ENCODE measurements at places on chromosomes 12 and 14.

DNA sequence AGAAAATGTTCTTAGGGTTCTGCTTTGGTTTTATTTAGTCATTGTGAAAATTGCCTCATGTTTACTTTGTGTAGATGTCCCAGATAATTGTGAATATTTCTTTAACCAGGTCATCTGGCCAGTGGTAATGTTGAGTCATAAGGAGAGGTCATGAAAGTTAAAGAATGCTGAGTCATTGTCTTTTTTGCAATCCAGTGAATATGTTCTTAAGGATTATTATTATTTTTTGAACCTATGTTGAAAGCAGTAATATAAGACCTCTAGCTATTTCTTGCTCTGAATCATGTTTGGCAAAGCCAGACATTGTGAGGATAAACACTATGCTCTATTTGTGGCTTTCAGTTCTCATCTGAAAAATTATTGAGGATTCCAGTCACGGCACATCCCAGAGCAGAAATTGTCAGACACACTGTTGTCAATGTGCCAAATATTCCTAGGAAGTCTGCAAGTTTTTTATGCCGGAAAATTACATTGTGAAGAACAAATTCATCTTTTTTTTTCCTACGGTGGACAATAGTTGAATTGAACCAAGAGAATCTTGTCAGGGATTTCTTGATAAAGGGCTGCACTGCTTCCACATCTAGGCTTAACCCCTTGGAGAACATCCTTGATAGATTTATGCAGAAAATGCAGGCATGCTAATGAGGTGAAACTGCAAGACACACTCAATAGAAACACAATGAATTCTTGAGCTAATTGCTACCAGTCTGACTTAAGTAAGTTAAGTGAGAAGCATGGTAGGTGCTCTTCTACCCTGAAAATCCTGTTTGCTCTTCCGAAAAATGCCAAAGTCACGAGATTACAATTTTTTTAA lies 369.6 kb downstream of the ATP23 start:
- DNase-seq, result no peak

DNA sequence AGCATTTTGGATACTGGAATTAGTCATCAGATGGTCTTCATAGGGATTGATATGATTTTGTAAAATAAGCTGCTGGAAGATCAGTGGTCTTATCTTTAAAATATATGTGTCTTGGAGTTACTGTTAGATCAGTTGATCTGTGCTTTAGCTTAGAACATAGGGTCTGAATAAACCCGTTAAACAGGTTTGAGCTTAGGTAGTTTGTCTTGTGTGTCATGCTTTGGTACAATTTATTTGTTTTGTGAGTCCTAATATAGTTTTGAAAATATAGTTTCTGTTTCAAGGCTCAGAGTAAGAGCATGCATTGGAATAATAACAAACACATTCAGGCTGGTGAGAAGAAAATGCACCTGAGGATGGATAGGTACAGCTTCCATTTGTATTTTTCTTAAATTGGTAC lies 505.0 kb downstream of the SLC16A7 start:
- DNase-seq, result no peak

DNA sequence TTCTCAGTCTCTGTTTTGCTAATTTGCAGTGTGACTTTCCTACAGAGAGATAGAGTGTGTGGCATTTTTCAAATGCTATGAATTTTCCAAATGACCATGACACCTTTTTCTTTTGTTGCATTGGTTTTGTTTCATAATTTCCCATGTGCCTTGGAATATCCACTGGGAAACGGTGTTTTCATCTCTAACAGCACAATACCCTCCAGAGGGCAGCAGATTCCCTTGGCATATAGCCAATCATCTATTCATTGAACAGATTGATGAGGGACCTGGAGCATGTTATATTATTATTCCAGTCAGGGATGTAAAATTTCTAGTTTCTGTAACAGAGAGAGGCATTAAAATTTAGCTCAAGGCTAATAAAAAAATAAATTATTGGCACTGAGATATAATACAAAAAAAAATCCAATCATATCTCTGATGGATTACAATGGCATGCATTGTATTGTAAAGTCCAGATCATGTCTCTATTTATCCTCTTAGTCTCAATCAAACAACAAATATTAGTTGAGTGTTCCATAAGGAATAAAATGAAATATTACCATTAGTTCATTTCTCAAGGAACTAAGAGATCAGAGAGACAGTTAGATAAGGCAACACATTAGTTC lies 29.6 kb upstream of the NTN4 start:
- DNase-seq, result no peak

GRCh38 chr14:100904307-100905087 lies 975 bp upstream of the RTL1 start:
- DNase-seq, result no peak

DNA sequence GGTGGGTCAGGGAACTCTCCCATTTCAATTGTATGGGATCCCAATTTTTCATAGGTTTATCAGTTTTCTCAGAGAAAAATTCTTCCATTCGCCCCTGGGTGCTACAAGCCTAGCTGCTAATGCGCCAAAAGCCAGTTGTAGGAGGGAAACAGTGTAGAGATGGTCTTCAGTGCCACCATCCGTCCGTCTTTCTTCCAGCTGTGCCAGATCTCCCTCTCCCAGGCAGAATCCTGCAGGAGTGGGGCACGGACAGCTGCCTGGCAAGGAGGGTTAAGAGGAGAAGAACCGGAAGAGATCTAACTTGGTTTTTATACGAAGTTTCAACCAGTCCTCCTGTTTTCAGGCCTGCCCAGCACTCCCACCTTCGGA lies 38.9 kb upstream of the FUT8 start:
- DNase-seq, result no peak

GRCh38 chr14:89566644-89567415 lies 149.8 kb upstream of the FOXN3 start:
- no peak for DNase-seq

GRCh38 chr14:77032491-77032843 lies 4.0 kb upstream of the IRF2BPL start:
- no peak for DNase-seq

DNA sequence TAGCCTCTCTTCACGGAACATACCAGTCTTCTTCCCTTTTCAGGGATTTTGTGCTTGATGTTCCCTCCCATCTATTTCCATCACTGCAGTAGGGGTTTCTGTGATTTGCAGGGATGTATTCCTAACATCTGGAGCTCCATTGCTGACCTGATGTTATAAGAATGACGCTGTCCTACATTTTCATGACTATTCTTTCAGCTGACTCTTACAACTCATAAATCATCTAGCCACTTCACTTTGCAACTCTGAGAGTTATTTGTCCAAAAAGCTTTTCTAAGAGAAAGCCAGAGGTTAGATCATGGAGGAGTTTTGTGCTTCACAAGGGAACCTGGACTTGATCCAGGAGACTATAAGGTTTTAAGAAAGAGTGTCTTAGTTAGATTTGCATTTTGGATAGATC lies 116.6 kb upstream of the FAR2 start:
- no peak for DNase-seq

GRCh38 chr12:56163533-56164344 lies 5.6 kb downstream of the MYL6 start:
- no peak for DNase-seq

- DNase-seq, result no peak
Measured at GRCh38 chr12:94437303-94437702, 22.4 kb downstream of the CEP83 start.

DNA sequence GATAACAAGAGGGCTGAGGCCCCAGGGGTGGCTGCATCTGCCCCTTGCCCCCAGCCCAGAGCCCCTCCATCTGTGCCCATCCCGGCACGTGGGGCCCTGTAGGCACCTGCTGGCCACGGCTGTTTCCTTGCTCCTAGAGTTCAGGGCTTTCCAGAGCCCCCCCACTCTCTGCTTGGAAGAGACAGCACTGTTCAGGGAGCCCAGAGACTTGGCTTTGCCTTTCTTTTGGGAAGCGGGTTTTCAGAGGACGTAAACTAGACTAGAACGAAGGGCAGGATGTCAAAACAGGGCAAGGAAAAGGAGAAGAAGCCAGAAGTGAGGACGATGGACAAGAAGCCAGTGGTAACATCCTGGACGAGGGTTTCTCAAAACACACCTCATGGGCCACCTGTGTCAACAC lies 163.3 kb upstream of the LHX5 start:
- DNase-seq, result no peak

All from Jurkat, Clone E6-1 (cell line).